ENCODE measurements at places on chromosomes 3 and 15.

DNA sequence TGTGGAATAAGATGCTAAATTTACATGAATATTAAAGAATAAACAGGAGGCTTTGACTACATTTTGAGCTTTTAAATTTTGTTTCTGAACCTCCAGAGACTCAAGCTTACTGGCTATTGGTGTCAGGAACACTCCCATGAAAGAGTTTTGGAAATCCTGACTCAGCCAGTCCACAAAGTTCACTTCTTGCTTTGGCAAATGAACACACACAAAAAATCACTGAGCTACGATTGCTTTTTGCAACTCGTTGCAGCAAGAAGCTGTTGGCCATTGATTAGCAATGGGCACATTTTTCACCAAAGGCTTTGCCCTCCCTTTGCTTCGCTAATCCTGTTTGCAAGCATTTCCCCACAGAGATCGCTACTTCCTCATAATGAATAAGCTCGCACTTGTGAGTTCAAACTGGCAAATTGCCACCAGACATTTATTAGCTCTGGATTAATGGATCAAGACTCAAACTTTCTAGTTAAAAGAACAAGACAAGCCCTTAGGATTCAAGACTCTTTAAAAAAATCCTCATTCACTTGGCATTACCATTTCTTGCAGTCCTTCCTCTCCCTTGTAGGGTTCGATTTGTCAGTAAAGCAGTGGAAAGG lies 343.2 kb upstream of the ONECUT1 start:
- DNase-seq, result no peak

- no peak for DNase-seq
Measured at GRCh38 chr3:6716420-6716819, 144.5 kb upstream of the GRM7 start.

DNA sequence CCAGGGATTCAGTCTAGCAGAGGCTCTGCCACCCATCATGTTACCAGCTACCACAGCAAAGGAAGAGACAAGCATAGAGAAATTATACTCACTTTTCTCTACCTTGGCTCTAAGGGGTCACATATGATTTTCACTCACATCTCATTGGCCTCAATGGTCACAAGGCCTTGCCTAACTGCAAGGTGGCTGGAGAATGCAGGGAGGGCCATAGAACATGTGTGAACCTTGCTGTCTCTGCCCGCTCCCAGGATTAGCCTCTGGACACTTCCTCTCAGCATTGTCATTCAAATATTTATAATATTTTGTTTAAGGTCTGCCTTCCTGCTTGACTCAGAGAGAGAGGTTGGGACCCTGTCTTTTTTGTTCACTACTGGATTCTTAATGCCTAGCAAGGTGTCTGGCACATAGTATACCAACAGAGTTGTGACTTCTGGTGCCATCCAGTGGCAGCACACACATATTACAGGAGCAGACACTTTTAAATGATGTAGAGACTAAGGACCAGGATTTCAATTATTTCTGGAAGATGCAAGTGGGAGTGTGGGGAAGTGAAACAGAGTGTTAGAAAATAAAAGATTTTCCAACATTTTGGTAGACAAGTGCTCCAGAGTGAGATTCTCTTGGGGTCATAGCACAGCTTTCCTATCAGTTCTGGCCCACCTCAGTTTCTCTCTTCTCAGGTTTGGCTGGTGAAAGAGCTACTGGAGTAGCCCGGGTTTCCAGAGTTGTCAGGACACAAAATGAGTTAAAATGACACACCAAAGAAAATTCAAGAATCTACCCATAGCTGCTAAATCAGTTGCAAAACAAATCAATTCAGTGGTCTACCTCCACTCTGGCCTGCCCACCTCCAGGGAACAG lies 119.0 kb upstream of the RASGRP1 start:
- no peak for DNase-seq

GRCh38 chr3:177932750-177933660 lies 603.2 kb upstream of the KCNMB2 start:
- DNase-seq, result peak; percentile 25

- DNase-seq, result no peak
Measured at GRCh38 chr15:60052796-60053195, 48.7 kb downstream of the FOXB1 start.

GRCh38 chr3:135084405-135084804 lies 289.3 kb downstream of the EPHB1 start:
- DNase-seq, result no peak

GRCh38 chr15:52448011-52448890 lies 80.4 kb downstream of the MYO5A start:
- no peak for DNase-seq

DNA sequence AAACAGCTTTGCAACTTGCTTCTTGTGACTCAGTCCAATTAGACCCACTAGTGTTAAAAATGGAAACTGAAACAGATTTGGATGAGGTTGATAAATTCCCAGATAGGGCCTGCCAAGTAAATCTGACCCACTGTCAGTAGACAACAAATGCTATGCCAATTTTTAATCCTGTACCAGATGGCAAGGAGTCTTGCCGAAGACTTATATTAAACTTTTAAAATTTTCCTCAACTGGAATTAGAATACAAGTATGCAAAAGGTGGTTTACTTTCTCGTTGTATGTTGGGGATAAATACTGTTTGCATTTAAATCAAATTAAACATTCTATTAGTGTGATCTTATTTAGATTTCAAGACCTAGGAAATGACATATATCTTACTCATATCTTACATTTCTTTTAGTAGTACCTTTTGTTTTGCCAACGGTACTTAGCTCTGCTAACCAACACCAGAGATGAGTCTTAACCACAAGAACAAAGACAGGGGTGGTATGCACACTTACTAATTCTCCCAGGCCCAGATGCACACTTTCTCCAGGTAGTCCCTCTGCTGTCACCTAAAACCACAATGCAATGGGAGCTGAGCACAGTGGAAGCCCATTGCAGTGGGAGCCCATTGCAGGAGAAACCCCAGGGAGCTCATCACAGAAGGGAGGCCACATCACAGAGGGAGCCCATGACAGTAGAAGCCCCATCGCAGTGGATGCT lies 77.8 kb downstream of the WWTR1 start:
- no peak for DNase-seq

DNA sequence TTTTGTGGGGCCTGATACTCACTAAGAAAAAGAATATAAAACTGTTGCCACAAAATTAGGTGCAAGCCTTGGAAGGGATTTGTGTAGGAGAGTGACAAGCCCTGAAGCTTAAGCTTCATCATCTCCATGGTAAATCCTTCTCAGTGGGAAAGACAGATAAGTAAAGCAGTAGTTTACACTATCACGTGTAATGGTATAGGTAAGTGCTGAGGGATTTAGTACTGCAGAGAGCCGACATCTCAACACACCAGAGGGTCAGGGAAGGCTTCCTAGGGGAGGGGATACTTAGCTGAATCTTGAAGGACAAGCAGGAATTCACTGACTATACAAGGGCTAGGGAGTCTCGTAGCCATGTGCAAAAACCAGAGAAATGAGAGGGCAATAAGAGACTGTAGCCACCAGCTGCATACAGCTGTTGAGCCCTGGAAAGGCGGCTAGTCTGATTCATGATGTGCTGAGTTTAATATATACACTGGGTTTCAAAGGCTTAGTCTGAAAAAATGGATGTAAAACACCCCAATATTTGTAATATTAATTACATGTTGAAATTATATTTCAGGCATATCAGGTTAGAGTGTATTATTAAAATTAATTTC lies 11.1 kb downstream of the SLC24A1 start:
- DNase-seq, result no peak

DNA sequence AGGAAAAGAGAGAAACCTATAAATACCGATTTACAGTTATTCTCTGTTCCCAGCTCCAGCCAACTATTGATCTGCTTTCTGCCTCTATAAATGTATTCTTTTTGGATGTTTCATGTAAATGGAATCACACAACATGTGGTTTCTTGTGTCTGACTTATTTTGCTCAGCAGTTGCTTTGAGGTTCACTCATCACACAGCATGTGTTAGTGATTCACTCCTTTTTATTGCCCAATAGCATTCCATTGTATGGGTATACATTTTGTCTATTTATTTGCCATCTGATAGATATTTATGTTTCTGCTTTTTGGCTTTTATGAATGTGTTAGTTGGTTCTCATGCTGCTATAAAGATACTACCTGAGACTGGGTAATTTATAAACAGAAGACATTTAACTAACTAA lies 23.6 kb downstream of the CCR1 start:
- DNase-seq, result no peak

DNA sequence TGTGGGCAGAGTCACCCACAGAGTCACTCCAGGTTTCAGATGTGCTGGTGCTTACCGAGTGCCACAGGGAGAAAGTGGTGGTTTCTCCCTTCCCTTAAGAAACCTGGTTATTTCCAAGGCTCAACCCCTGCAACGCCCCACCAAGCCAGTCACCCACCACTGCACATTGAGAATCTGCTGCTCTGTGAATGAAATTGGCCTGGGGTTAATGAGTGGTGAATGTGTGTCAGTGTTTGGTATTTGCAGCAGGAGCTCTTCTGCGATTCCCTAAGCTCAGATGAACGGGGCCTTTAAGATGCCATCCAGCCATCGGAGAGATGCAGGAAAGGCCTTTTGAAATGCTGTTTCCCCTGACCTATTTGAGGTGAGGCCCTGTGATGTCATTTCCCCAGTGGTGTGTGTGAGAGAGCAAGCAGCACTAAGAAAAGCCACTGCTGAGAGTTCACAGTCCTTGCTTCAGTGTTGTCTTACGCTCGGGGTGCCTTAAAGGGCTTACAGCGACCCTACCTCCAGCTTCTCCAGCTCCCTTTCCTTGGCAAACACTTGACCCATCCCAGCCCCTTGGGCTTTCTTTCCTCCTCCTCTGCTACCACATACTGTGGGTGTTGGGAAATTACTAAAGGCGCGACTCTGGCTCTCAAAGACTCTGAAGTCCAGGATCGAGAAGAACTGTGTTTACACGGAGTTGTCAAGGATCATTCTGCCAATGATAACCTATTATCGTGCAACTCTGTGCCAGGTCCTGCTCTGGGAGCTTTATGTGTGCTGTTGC lies 68.9 kb downstream of the SMAD3 start:
- DNase-seq, result no peak

DNA sequence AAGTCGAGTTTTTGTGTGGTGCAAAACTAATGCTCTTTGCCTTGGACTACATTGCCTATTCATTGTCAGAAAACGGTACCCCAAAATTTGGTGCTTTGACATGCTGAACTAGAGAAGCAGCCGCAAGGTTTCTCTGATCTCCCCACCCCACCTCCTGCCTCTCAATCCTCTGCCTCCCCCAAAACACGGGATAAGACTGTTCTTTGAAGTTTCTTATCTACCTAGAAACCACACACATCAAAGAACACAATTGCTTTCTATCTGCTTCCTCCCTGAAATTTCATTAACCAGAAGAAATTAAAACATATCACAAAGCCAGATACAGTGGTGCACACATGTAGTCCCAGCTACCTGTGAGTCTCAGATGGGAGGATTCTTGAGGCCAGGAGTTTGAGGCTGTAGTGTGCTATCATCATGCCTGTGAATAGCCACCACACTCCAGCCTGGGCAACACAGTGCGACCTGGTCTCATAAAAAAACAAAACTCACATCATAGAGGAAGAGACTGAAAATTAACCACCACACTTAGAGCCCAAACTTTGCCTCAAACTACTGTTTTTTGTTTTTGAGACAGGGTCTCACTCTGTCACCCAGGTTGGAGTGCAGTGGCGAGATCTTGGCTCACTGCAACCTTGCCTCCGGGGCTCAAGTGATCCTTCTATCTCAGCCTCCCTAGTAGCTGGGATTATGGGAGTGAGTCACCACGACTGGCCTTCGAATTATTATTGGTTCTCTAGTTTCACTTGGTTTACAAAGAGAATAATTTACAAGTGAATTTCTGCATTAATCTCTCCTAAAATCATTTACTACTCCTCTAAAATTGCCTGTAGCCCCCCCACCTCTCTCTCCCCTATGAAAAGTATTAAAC lies 2.7 kb upstream of the PCNP start:
- DNase-seq, result no peak
